Transverse colon (tissue), 4 donors: ENCODE measurements at places on chromosomes 3 and 15. TPM values are rescaled to one million over a fixed set of nuclear protein-coding genes. Genes with fewer than 3 reads are reported as not detected.

DNA sequence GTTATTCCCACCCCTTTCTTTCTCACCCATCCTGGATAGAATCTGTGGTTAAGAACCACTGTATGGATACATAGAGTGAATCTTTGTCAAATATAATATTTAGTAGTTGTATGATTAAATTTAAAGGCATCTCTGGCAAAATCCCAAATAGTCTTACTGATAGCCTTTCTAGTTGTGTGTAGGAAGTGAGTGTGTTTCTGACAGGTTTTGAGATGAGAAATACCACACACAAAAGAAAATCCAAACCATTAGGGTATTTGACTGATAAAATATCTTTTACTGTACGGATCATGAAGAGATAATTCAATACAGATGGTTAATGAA, 44.7 kb upstream of the PLCL2 start:
- no peak for DNase-seq

GRCh38 chr15:92430069-92430440, 36.4 kb downstream of the ST8SIA2 start:
- DNase-seq: no peak

DNA sequence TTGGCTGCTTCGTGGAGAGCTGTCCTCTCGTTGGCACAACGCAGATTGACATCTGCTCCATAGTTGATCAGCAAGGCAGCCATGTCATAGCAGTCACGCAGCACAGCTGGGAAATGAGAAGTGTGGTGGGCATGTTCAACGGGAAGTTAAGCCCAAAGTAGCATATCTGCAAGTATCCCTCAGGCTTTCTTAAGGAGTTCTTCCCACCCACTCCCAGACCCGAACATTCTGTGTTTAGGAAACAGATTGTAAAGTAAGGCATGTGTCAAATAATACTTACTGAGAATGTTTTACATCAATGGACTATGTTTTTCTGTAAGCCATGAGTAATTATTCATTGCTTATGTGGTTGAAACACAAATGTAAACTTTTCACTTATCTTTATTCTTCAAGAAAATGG, 9.2 kb downstream of the ASB14 start:
- DNase-seq: no peak

DNA sequence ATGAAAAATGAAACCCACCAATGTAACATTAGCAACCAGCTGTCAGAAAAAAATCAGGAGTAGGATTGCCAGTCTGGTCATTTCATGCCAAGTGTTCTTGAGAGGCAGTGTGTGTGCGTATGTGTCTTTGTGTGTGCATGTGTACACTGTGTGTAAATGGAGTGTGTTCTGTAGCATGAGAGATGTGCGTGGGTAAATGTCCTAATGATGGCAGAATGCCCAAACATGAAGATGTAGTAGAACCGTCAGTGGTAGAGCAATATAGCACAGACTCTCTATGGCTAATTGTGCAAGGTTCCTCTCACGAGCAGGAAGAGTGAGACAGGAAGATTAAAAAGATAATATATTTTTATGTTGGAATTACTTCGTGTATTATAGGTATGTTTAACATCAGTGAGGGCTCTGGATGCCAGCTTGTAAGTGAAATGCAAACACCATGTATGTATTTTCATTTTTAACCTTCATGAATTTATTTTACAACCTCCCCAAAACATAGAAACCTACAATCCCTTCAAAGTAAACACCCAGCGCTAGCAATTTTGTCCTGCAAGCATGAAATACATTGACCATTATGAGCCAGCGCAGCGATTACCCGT, 1038.7 kb downstream of the IGSF11 start:
- DNase-seq: no peak

GRCh38 chr15:67172172-67172571, 82.3 kb downstream of the AAGAB start:
- no peak for DNase-seq

DNA sequence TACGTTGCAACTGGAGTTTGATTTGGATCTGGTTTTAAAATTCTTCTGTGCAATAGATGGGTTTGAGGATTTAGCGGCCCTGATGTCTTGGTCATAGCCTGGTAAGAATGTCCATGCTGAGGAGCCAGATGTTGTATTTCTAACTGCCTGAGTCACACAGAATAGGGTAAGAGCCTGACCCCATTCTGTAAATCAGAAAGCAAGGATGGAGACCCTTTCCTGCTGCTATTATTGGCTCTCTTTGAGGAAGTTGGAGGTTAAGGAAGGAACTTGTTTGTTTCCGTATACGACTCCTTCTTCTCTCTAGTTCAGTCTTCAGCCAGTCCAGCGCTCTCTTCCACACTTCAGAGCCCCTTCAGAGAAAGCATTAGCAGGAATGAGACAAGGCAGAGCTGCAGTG, 65.1 kb downstream of the HCN4 start:
- no peak for DNase-seq

DNA sequence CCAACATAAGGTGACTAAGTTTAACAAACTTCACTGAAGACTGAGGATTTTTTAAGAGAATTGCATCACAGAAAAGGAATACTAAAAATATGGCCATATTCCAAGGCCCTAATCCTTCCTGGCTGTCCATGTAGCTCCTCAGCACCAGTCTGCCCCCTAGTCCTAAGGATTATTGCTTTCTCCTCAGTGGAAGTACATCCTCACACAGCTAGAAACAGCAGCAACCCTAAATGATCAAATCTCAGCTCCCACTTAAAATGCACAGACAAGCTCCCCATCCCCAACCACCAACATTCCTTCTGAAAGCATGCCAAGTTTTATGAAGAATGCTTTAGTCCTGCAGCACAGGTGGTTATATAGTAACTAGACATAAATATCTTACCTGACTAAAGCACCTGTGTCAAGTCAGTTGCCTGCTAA, 14.7 kb downstream of the ST3GAL6 start:
- no peak for DNase-seq

- no peak for DNase-seq
Measured at GRCh38 chr3:53773021-53773436, 73.2 kb downstream of the CHDH start.

DNA sequence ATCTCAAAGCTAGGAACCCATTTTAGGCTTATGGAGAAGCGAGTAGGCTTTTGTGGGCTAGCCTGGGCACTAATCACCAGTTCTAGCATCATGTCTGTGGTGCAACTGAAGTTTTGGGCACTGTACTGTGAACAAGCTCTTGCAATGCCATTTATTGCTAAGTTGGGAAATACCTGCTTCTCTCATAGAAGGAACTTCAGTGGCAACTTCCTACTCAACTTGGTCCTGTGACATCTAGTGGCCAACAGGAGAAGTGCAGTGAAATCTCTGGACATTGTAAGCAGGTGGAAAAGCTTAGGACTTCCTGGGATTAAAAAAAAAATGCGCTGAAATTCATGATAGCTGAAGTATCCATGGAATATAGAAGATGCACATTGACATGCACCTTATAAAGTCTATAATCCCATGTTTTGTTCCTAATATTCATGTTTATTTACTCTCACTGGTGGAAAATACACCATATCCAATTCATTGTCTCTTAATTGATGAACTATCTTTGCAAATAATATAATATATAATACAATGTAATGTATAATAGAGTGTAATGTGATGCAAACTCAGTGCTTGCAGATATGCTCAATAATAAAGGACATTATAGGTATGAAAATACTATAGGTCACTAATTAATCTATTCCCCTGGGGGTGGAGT, 6.5 kb upstream of the ALDH1A3 start:
- peak; percentile 78 for DNase-seq

EDEM1 gene
- 32.2 TPM for total RNA-seq

TTC21A gene
- total RNA-seq: 6.8 TPM

- DNase-seq: no peak
Measured at GRCh38 chr15:67152429-67152828, 87.0 kb downstream of the SMAD3 start.

DNA sequence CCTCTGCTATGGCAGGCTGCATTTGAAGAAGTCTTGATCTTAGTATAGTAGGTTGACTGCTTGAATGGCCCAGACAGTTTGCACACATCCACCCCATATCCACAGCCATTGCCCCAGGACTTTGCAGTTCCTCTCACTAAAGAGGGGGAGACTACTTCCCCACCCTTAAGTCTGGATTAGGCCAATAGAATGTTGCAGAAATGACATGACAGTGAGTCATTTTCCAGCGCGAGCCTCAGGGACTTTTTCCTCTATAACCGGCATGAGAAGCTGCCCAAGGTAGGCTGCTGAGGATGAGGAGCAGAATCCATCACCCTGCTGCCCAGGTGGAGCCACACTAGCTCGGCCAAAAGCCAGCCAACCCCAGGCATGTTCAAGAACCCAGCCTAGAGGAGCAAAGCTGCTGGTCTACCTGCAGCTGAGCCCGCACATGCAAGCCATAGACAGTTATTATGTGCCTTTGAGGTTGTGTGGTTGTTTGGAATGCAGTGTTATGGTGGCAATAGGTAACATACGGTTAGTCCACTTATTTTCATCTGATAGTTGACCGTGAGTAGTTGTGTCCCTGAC, 113.9 kb downstream of the TLE3 start:
- DNase-seq: no peak

DNA sequence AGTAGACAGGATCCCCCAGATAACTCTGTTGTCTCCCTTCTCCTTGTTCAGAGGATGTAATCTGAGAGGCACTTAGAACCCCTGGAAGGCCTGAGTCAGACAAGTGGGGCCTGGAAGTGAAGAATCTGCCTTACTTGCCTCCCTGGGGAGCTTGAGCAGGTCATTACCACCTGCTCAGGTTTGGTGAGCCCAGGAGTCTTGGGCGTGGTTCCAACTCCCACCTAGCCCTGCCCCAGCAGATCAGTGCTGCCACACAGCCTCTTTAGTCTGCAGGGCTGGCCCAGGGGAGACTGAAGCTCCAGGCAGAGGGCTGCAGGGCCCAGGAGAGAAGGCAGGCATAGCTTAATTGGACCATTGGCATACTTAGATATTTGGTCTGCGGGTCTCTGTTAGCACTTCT, 230.0 kb downstream of the ERC2 start:
- no peak for DNase-seq

SLC28A2 gene
- total RNA-seq: 11.1 TPM

COL7A1 gene
- 4.8 TPM for total RNA-seq

GRCh38 chr15:53882311-53882710, 95.9 kb upstream of the UNC13C start:
- no peak for DNase-seq

DNA sequence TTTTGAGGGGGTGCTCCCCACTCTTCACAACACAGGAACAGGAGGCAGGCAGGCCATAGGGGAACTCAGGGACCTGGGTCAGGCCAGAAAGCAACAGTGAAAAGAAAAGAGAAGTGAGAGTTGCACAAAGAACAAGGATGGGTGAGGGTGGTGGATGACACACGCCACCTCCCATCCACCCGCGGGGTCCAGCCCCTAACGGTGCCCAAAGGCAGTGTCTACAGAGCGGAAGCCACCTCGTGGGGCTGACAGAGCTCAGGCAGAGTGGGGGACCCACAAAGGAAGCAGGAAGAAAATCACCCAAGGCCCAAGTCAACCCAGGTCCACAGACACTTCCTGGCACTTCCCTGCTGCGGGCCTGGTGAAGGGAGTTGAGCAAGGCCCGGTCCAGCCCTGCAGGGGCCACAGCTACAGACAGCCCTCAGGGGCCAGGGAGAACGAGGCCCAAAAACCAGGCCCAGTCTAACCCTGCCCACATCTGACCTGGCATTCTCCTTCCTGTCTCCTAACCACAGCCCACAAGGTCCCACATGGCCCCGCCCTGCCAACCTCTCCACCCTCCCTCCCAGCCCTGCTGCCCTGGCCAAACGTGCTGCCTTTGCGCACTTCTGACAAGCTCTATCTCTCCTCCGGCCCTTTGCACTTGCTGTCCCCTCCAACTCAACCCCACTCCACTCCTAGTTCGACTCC, 5.9 kb downstream of the NUP210 start:
- DNase-seq: peak; percentile 77

GPR160 gene
- 93.5 TPM for total RNA-seq

C2CD4A gene
- 2.8 TPM for total RNA-seq

- no peak for DNase-seq
Measured at GRCh38 chr3:167350245-167350862, 29.7 kb downstream of the ZBBX start.

- DNase-seq: no peak
Measured at GRCh38 chr3:16761571-16761970, 123.2 kb upstream of the PLCL2 start.

TMEM212 gene
- total RNA-seq: not detected

DNA sequence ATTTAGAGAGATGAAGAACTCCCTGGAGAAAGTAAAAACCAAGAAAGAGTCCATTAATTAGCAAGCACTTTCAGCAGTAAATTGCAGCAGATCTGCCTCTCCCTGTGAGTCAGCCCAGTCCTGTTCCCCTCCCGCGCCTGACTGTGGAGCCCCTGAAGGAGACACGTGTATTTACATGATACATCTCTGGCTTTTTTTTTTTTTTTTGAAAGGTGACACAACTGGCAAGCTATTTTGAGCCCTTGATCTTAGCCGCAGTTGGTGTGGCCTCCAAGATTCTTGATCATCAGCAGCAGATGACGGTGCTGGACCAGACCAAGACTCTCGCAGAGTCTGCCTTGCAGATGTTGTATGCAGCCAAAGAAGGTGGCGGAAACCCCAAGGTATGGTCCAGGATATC, 271.8 kb upstream of the TPM1 start:
- DNase-seq: no peak

- peak; percentile 17 for DNase-seq
Measured at GRCh38 chr3:72797773-72798543, 50.3 kb downstream of the SHQ1 start.
